ENCODE measurements at places on chromosomes 2 and 18.

- DNase-seq = peak; percentile 71
Observed at GRCh38 chr18:54750350-54750749, 77.9 kb upstream of the RAB27B start.

GRCh38 chr2:44245083-44245861 lies 30.0 kb upstream of the SLC3A1 start:
- peak; percentile 88 for DNase-seq

- DNase-seq = no peak
Observed at GRCh38 chr2:33435518-33435917, 40.9 kb upstream of the RASGRP3 start.

DNA sequence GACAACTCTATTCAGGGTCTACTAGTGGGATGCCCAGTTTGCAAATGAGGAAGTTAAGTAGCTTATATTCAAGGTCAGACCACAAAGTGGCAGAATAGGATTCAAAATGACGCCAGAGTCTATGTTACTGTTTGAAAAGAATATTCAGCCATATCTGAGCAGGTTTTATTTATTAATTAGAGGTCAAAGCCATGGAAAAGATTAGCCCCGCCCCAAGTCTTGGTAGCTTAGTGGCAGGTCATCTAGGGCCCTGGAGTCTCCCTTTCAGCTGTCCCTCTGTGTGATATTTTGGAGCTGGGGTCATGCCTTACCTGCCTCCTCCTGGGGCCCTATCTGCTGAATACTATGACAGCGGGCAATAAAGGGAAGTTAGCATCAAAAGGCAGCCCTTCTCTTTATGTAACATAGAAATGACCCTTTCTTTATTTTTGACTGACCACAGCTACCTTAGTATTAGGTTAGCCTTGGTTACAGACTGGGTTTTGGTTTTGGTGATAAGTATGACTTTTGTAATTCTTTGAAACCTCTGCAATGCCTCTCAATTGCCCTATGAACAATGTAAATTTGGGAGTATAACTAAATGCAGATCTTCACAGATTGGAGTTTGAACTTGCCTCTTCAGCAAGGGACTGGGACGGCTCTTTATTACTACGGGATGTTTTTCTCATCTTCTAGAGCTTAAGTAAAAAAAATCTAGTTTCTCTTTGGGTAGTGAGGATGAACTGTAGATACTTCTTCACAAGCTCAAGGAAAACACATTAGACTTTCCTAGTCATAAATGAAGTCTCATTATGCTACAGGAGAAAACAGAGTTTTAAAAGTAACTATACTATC lies 153.0 kb upstream of the ITGA4 start:
- DNase-seq = no peak

- no peak for DNase-seq
Observed at GRCh38 chr18:28152354-28152753, 24.6 kb downstream of the CDH2 start.
